Activated T-helper 1 cell treated with anti-CD3 and anti-CD28 coated beads, Interleukin-2, amount 50 U/mL, for 16 hours (primary cell): ENCODE measurements at places on chromosomes 12 and 14.

GRCh38 chr14:22908601-22909000 lies 10.3 kb downstream of the RBM23 start:
- no peak for DNase-seq

DNA sequence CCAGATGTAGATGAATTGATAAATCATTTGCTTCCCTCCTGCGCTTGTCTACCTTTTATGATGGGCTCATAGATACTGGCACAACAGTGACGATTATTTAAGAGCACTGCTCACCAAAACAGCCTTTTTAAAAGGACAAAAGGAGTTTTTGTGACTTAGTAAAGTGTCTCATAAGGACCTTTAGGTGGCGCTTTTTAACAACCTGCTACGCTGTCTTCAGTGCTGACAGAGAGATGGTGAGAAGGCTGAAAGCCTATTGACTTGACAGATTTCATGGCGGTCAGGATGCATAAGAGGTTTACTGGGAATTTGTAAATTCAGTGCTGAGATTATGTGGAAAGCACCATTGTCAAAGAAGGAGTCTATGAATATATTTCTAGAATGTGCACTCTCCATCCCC lies 87.6 kb downstream of the SLC15A5 start:
- DNase-seq: no peak

- no peak for DNase-seq
Observed at GRCh38 chr12:106141452-106141851, 2.7 kb upstream of the NUAK1 start.

GRCh38 chr12:13195250-13195649 lies 1.3 kb upstream of the EMP1 start:
- DNase-seq: no peak

DNA sequence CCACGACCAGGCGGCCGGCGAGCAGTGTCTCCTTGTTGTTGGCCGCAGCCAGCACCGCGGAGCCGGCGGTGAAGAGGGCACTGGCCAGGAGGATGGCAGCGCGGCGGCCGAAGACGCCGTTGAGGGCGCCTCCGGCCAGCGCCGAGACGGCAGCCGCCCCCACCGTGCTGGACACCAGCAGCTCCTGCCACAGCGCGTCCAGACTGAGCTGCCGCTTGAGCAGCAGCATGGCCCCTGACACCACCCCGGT lies 691 bp downstream of the SLC2A13 start:
- no peak for DNase-seq

- no peak for DNase-seq
Observed at GRCh38 chr12:3077572-3078081, 448 bp downstream of the TSPAN9 start.

DNA sequence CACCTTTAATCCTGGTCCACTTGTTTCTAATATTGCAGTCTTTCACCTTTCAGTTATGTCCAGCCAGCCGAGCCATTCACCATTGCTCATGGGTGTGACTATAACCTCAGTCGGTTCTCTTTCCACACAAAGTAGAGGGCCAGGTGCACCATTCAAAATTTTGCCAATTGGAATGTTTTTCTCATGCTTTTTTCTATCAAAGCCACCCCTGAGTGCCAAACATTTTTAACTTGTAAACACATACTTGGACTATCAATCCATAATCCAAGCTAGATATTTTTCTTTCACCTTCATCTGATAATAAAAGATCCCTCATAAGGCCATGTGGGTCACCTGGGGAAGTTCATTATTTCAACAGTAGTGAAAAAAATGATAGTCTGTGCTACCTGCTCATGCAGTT lies 52.4 kb downstream of the CCER1 start:
- no peak for DNase-seq

GRCh38 chr14:49479432-49479831 lies 106.7 kb downstream of the RPS29 start:
- no peak for DNase-seq

GRCh38 chr12:108462686-108463085 lies 52.4 kb upstream of the FICD start:
- DNase-seq: no peak

DNA sequence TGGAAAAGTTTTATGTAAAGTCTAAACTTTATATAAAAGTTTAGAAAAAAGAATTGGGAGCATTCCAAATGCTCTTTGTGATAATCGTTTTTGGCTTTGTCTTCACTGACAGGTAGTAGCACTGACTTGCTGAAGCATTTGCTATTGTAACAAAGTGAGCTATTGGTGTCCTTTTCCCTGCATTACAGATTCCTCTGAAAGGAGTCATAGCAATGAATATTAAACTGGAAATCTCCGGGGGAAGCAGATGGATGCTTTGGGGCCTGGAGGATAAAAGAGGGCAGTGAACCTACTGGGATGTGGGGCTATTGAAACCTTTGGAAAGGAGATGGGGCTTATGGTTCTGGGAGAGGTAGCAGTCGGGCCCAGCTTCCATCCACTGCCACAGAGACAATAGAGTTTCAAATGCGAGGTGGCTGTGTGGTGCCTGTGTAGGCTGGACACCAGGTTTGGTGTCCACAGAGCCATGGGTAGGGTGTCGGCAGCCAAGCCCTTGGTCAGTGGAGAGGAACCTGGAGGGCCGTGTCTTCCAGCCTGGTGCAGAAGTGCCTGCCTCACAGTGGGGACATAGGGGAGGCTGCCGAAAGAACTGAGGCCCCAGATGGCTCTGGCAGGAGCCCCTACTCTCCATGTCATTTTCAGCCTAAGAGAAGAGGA lies 10.1 kb downstream of the GSG1 start:
- DNase-seq: no peak

DNA sequence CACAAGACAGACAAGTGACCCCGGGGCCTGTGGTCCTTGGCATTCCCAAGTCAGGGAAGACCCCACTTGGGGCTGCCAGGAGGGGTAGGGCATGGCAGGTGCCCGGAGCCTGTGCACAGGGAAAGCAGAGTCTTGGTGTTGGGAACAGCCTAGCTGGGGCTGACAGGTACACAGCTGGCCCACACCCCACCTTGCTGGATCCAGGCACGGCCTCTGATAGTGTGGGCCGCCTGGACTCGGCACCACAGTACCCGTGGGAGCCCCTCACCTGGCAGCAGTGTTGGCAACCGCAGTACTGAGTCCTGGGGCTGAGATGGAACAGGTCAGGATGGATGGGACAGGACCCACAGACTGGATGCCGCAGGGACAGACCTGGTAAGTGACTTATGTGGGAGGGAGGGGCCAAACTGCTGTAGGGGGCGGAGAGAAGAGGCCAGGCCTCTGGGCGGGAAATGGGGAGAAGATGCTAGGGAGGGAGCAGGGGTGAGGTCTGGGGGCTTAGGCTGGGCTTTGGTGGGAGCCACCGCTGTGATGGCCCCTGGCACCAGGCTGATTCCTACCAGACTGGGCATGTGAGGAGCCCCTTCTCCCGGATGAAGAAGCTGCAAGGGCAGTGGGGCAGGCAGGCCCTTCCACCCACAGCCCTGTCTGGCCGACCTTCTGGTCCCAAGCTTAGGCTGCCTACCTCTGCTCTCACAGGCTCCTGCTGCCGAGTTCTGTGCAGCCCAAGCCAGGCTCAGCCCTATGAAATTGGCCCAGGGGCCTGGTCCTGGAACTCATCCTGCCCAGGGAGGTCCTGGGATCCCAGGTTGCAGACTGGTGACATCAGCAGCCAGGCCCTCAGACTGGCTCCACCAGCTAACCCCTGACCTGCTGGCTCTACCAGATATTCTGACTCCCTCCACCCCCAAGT lies at the start of gene TGM1:
TSS of gene TGM1 (minus strand) at position 357 of the 913 bp plus-strand sequence. CDS start 825 bp downstream, outside the sequence.
- DNase-seq: no peak

DNA sequence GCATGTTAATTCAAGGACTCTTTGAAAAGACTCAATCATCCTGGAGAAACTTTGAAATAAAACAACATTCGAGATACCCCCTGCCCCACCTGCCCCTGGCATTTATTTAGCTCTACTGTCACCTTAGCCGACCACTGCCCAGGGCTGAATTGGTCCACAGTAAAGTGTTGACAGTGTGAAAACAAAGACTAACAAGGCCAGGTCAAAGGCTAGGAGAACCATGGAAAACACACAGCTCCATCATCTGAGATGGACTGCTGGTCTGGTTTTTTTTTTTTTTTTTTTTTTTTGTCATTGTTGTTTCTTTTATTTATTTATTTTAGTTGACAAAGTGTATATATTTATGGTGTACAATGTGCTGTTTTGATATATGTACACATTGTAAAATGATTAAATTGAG lies 25.7 kb downstream of the GSTZ1 start:
- DNase-seq: no peak

GRCh38 chr12:131756441-131756840 lies 45.6 kb downstream of the SFSWAP start:
- DNase-seq: no peak

DNA sequence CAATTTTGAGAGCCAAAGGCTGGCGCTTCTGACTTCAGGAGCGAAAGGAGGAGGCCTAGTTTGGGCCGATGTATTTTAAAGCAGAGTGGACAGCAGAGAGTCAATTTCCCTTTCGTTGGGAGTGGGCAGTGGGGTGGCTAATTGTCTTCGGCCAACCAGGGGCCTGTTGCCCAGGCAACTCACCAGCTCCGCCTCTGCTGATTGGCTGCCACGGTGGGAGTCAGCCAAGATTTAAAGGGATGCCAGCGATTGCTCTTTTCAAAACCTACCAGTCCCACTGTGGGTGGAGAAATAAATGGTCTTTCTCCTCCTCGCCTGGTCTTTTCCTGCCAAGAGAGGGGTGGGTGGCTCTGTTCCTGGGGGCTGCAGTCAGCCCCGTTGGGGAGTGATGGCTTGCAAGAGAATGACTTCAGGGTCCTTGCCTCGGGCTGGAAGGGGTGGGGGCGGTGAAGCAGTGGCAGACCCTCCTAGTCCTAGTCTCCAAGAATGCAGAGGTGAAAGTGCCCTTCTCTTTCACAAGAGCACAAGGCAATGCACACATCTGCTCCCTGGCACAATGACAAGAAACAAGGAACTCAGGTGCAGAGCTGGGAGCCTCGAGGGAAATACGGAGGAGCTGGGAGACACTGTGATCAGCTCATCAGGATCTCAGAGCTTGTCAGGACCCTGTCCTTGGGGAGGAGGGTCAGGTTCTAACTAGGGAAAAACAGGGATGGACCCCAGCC lies 37.7 kb downstream of the RASAL1 start:
- no peak for DNase-seq

DNA sequence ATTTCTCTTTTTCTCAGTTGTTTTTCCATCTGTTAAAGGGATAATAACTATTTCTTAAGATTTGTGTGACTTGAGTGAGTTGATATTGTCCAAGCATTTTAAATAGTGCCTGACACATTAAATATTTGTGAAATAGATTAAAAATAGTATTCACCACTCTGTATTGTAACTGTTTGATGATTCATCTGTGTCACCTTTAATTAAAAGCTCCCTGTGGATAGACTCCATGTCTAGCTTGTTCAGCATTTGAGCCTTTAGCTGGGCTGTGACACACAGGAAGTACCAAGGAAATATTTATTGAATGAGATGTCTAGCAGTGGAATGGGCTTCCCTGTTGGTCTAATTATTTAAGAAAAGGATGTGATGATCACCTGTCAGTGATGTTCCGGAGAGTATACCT lies 1.8 kb upstream of the GLIPR1L2 start:
- no peak for DNase-seq

- no peak for DNase-seq
Observed at GRCh38 chr12:113161415-113162016, 12.0 kb downstream of the CFAP73 start.
